ENCODE measurements at places on chromosomes 1 and 21. TPM values are rescaled to one million over a fixed set of nuclear protein-coding genes. Genes with fewer than 3 reads are reported as not detected.

Gene NBPF4
- not detected for polyA plus RNA-seq

Gene IL12RB2
- polyA plus RNA-seq, result 0.51 TPM

Gene DMBX1
- polyA plus RNA-seq, result not detected

Gene VWA1
- 48.0 TPM for polyA plus RNA-seq

Gene ALX3
- polyA plus RNA-seq, result 0.11 TPM

Gene EFCAB7
- polyA plus RNA-seq, result 22.0 TPM

Gene ZNF648
- polyA plus RNA-seq, result 0.23 TPM

Gene COL11A1
- 7.0 TPM for polyA plus RNA-seq

Gene RYR2
- polyA plus RNA-seq, result 1.2 TPM

Gene DNAJC6
- polyA plus RNA-seq, result 7.2 TPM

Gene KCNA3
- polyA plus RNA-seq, result 0.15 TPM

Gene KRTAP19-3
- not detected for polyA plus RNA-seq

Gene C1orf116
- 20.2 TPM for polyA plus RNA-seq

Gene CLDN19
- 78.2 TPM for polyA plus RNA-seq

Gene RAB25
- 48.2 TPM for polyA plus RNA-seq

Gene MPC2
- 192 TPM for polyA plus RNA-seq

Gene NCF2
- polyA plus RNA-seq, result 2.8 TPM

Gene S100A2
- polyA plus RNA-seq, result 9.2 TPM

Gene KCNJ15
- 261 TPM for polyA plus RNA-seq

Gene CHAF1B
- 8.6 TPM for polyA plus RNA-seq

Gene LDLRAD1
- not detected for polyA plus RNA-seq

Gene ABCG1
- 11.3 TPM for polyA plus RNA-seq

Gene ACTL8
- polyA plus RNA-seq, result not detected

Gene CHI3L1
- 11.9 TPM for polyA plus RNA-seq

Gene PGLYRP3
- polyA plus RNA-seq, result not detected

Gene KRTAP13-1
- polyA plus RNA-seq, result not detected

Measured in right renal cortex interstitium (tissue), 3 donors.